ENCODE measurements at places on chromosomes 16 and 17.
A peak's percentile ranks its signal among the peaks of the same experiment; 100 is the strongest.

GRCh38 chr17:60473788-60474187, 51.5 kb downstream of the CHCT1 start:
- no peak for DNase-seq

DNA sequence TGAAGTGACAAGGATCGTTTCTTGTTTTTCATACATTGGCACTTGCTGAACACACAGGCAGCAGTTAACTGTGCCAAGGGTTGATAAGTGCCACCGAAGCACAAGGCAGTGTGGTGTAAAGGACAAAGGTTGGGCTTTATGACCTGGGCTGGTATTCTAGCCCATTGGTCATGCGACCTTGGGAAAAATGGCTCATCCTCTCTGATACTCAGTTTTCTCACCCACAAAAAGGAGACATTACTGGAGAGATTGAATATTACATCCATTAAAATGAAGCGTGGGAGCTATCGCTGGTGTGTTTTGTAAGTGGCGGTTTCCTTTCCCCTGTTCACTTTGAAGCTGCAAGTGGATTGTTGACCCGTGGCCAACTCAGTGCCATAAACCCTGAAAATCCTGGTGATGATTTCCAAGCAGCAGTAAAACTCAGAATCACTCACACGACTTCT, 216.9 kb downstream of the HAPSTR1 start:
- DNase-seq = no peak

DNA sequence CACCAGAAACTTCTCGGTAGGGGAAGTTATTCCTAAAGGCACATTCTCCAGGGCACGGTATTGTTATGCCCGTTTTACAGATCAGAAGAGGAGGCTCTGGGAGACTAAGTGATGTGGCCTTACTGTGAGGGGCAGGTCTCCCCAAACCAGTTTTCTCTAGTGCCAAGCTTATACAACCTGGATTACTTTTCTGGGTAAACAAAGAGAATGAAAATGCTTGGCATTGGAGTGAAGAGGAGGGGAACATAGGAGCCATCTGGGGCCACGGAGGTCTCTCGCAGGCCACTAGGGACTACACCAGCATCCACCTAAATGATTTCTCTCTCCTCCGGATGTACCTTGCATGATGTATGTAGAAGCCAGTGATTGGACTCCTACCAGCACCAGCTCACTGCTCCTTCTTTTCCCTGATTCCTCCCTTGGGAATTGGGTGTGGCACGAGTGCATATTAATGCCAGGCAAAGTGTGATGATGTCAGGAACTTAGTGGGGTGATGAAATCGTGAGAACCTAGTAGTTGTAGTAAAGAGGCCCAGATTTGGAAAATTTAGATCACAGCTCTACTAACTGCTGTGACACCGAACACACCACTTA, 674 bp downstream of the TOM1L1 start:
- no peak for DNase-seq

DNA sequence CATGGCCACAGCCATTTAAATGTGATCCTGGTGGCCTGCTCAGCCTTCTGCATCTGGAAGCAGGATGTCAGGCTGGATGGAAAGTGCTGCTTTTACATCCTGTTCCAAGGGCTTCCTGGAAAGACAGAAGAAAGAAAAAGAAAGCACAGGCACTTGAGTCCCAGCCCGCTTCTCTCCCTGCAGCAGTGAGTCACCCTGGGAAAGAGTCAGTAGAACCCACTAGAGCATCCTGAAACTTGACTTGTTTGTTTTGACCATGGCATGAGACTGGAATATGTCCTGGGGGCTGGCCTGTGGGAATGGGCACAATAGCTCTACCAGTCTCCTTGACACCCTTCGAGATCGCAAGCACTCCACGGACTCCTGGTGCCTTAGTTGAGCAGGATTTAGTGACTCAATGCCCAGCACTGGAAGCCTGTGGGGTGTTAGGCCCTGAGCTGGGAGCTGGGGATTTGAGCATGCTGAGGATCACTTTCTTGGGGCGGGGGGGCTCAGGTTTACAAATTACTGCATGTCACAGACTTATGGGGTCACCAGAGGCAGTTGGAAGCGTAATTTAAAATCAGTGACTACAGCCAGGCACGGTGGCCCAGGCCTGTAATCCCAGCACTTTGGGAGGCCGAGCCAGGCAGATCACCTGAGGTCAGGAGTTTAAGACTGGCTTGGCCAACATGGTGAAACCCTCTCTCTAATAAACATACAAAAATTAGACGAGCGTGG, 22.1 kb upstream of the GNA13 start:
- DNase-seq = no peak

DNA sequence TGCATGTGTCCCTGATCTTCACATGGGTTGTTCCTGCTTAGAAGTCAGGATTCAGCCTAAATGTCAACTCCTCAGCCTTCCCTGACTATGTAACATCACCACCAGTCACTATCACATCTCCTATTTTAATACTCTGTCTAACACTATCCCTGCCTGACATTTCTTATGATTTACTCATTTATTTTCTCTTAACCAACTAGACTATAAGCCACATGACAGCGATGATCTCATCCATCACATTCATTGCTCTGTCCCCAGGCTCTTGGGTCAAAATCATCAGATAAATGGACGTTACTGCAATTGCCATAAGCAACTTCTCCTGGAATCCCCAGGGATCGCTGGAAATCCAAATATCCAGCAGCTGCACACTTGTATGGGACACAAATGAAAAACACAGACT, 15.7 kb downstream of the CDRT4 start:
- DNase-seq = no peak

- DNase-seq = no peak
Measured at GRCh38 chr17:10758062-10758461, 28.2 kb upstream of the TMEM220 start.

GRCh38 chr16:68070806-68071517, 14.2 kb upstream of the NFATC3 start:
- no peak for DNase-seq

GRCh38 chr17:68143425-68143824, 104.4 kb upstream of the AMZ2 start:
- no peak for DNase-seq

GRCh38 chr16:48143812-48144368, 11.9 kb downstream of the ABCC12 start:
- no peak for DNase-seq

GRCh38 chr16:1613728-1614455, 1.7 kb downstream of the CRAMP1 start:
- no peak for DNase-seq

GRCh38 chr17:14777291-14777690, 476.4 kb downstream of the HS3ST3B1 start:
- DNase-seq = no peak

DNA sequence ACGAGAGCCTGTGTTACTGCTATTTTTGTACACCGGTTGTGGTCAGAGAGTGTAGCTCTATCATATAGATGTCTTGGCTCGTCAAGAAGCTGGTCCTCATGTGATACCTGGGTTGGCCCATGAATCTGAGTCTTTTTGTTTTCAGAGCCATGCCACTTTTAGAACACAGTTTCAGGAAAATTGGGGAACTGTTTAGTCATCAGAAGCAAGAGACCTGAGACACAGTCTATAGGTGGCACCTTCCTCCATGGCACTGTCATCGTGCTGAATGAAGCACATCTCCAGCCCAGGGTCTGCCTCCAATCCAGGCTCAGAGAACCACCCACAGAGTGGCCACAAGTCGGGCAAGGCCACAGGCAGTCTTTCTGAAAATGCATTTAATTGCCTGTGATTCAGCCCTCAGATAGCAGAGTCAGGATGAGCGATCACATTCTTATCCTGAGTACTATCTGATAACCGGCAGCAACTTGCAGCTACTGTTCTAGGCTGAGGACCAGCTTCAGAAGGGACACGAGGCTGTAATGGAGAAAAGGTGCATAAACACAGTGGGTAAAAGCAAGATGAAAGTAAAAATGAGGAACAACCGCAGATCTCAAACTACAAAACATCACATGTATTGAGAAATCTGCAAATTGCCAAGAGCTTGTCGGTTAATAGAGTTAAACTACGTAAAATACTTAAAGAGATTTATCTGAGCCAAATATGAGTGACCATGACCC, 14.2 kb upstream of the HAPSTR1 start:
- DNase-seq = no peak

GRCh38 chr16:74169066-74169465, 127.5 kb upstream of the PSMD7 start:
- DNase-seq = no peak

DNA sequence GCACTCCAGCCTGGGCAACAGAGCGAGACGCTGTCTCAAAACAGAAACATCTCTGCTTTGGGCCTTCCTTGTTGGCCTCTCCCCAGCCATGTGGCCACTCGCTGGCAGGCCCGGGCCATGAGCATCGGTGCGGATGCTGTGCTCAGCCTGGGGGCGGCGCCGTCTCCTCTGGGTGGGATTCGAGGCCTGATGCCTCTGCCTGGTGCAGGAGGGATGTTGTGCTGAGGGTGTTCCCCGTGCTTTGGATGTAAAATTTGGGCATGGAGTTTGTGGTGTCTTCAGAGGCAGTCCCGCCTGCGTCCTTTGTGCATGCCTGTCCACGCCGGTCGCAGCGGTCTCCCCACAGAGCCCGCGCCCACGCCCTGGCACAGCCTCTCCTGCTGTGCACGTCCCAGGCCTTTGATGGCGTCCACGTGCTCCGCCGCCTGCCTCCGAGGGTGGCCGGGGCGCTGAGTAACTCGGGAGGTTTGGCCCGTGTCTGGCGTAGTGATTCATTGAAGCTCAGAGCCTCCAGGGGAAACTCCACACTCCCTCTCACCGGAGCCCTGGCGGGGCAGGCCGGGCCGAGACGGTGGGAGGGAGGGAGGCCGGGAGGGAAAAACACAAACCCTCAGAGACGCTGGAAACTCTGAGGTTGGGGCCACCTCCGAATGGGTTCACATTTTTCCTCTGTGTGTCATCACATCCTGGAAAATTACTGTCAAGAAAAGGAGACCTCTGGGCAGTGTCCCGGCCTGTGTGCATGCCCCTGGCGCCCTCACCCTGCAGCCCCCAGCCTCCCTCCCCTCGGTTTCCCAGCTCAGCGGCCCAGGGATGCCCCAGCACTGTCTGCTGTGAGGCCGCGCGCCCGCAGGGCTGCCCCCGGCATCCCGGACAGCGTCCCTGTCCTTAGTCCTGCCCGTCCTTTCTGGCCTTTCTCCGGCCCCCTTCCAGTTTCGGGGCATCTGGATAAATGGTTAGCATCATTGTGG, 19.0 kb downstream of the CENPX start:
- no peak for DNase-seq

DNA sequence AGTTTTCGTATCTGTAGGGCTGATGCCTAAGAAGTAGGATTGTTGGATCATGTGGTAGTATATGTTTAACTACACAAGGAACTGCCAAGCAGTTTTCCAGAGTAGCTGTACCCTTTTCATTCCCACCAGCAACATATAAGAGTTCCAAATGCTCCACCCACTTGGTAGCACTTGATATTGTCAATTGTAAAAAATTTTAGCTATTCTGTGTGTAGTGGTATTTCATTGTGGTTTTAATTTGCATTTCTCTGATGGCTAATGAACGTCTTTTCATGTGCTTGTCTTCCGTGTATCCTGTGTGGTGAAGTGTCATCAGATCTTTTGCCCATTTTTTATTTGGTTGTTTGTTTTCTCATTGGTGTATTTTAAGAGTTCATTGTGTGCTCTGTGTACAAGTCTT, 69.7 kb downstream of the TANC2 start:
- DNase-seq = peak; percentile 1

- no peak for DNase-seq
Measured at GRCh38 chr16:64419832-64420231, 702.0 kb downstream of the CDH11 start.

DNA sequence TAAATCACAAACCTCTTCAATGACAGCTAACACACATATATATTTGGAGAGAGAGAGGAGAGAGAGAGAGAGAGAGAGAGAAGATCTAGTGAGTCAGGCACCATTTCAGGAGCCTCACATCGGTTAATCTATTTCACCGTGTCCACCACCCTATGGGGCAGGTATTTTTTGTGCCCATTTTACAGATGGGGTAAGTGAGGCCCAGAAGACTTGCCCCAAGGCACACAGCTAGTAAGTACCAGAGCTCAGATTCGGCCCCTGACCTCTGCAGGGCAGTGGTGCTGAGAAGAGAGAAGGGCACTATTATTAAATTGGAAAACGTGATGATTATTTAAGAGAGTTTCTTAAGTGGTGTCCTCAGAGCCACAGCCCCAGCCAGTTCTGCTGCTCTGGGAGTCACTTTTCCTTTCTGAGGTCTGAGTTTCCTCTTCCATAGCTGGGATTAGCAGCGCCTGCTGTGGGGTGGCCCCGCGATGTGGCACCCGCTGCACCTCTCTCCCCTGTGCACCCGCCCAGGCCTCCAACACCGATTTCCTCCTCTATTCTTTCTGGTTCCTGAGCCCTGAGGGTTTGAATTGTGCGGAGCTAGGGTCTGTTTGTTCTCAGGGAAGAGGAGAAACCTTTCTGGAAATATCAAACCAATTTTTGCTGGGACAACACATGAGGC, 303.9 kb downstream of the IRF8 start:
- DNase-seq = no peak

DNA sequence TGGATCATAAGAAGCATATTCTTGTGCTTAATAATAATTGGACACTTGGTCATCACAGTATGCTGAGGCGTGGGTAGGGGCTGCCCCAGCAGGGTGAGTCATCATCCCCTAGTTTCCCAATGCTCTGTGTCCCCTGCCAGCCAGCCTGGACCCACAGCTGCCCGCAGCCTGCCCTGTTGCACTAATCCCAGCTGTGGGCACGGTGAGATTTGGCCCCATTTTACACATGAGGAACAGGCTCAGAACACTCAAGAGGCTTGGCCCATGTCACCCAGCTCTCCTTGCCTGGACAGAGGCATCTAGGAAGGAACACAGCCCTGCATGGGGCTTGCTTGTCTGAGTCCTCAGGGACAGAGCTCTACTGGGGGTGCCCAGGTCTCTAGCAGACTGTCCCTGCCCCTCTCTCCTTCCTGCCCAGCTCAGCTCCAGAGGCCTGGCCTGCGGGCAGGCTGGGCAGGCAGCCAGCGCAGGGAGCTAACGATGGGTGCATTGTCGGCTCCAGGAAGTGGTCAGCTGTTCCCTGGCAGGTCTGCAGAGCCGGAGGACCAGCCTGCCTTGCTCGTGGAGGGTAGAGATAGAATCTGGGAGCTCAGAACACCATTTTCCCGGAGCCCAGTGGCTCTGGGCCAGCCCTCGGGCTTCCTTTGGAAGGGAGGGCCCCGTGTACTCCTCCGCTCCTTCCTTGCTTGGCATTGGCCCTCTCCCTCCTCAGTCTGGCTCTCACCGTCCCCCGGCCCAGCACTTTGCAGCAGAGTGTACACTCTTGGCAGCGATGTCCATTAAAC, 189.4 kb downstream of the RAB11FIP4 start:
- DNase-seq = no peak

GRCh38 chr17:82815354-82815753, 24.5 kb downstream of the ZNF750 start:
- peak; percentile 16 for DNase-seq

DNA sequence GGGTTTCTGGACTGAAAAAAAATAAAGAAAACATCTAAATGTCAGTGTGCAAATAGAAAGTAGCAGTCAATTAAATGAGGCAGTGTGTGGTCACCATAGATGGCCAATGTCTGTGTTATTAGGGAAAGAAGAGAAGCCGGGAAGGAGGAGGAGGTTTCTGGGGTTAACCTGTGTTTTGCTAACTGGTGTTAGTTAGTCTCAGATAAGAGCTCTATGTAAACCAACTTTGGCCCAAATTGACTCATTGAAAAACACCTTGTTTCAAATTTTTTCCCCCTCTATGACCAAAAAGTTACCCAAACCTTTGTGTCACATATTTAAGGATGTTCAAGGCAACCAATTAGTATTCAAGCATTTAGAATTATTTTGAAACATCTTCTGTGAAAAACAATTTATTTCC, 530.9 kb downstream of the MAF start:
- DNase-seq = no peak

- no peak for DNase-seq
Measured at GRCh38 chr17:79950306-79950705, 85.4 kb downstream of the TBC1D16 start.

All from CD4-positive, CD25-positive, alpha-beta regulatory T cell (primary cell).